ENCODE measurements at places on chromosomes 4 and X.

GRCh38 chrX:107384397-107385105, 64.9 kb upstream of the FRMPD3 start:
- no peak for DNase-seq

DNA sequence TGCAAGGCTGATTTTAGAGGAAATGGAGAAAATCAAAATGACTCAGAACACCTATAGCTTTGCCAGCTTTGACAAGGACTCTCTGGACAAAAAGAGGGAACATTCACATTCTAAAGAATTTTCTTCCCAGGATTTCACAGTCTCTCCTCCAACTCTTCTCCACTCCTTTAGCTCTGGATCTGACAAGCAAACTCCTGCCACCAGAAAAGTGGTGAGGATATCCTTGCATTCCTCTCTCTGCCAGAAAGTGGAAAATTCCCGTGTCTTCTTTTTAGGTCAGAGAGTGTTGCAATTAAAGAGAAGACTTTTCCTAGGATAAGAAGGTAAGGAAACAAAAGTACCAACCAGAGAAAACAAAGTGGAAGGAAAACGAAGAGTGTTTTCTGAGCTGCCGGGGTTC, 16.1 kb upstream of the PDGFRA start:
- no peak for DNase-seq

GRCh38 chrX:51837921-51838320, 55.5 kb upstream of the MAGED1 start:
- no peak for DNase-seq

GRCh38 chr4:139454111-139455045, at the start of gene RAB33B:
RAB33B (plus strand) TSS chr4:139454121; CDS start chr4:139454196, 75 bp downstream.
- no peak for DNase-seq

GRCh38 chr4:64251781-64252180, 157.5 kb downstream of the TECRL start:
- DNase-seq, result no peak

DNA sequence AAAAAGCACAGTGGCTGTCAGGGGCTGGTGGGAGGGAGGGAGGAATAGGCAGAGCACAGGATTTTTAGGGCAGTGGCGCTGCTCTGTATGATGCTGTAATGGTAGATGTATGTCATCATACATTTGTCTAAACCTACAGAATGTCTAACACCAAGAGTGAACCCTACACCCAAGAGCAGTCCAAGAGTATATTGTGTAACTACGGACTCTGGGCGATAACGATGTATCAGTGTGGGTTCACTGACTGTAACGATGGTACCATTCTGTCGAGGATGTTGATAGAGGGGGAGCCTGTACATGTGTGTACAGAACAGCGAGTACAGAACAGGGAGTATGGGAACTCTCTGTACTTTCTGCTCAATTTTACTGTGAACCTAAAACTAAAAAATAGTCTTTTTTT, 76.5 kb downstream of the HAUS3 start:
- no peak for DNase-seq

- no peak for DNase-seq
Measured at GRCh38 chrX:138127314-138127713, 561.4 kb downstream of the ZIC3 start.

GRCh38 chr4:1640190-1640589, 43.9 kb downstream of the FAM53A start:
- DNase-seq, result no peak

GRCh38 chrX:29580560-29580959, 634.8 kb upstream of the MAGEB2 start:
- no peak for DNase-seq

DNA sequence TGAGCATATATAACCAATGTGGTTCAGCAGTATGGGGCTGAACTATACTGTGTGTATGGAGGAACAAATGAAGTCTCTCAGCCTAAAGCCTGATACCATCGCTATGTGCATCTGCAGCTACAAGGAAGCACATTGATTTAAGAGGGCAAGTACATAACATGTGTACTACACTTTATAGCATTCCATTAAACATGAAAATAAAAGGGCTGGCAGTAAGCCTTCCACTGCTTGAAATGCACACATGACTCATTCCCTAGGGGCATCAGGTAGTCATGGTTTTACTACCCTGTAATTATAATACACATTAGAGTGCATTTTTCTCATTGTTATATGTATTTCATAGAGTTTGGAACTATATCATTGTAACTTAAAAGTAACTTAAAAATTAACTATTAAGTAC, 51.2 kb downstream of the SMARCA1 start:
- no peak for DNase-seq

- DNase-seq, result no peak
Measured at GRCh38 chr4:39061457-39061856, 575 bp upstream of the KLHL5 start.

DNA sequence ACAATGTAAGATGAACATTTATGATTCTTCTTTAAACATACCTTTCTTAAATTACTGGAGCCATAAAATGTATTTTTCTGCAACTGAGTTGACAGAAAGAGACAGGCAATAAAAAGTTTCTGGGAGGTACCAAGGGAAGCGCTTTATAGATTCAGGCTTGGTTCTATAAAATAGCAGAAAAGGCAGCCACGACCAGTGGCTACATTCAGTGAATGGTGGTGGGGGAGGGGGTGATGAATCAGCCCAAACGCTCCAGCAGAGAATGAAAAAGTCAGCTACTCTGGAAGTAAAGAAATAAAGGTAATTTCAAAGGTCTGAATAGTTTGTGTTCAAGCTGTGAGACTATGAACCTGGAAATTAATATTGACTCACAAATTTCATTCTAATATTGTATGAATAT, 456.1 kb downstream of the KCTD8 start:
- DNase-seq, result no peak

- no peak for DNase-seq
Measured at GRCh38 chr4:168880811-168881595, 129.1 kb downstream of the CBR4 start.

GRCh38 chr4:32631831-32632230, 1911.7 kb downstream of the PCDH7 start:
- DNase-seq, result no peak

GRCh38 chr4:109094056-109094455, 208.4 kb downstream of the COL25A1 start:
- DNase-seq, result no peak

GRCh38 chr4:87419578-87420249, 2.7 kb upstream of the NUDT9 start:
- no peak for DNase-seq

GRCh38 chr4:183485411-183486160, 19.3 kb upstream of the ING2 start:
- no peak for DNase-seq

- DNase-seq, result no peak
Measured at GRCh38 chr4:3853388-3854035, 87.3 kb downstream of the ADRA2C start.

- DNase-seq, result peak; percentile 30
Measured at GRCh38 chrX:11254417-11255109, 38.6 kb upstream of the AMELX start.

GRCh38 chr4:7656244-7656800, 221.6 kb upstream of the PSAPL1 start:
- no peak for DNase-seq

- no peak for DNase-seq
Measured at GRCh38 chrX:109862433-109862832, 129.4 kb upstream of the ACSL4 start.

GRCh38 chr4:20318909-20319277, 67.2 kb downstream of the SLIT2 start:
- no peak for DNase-seq

DNA sequence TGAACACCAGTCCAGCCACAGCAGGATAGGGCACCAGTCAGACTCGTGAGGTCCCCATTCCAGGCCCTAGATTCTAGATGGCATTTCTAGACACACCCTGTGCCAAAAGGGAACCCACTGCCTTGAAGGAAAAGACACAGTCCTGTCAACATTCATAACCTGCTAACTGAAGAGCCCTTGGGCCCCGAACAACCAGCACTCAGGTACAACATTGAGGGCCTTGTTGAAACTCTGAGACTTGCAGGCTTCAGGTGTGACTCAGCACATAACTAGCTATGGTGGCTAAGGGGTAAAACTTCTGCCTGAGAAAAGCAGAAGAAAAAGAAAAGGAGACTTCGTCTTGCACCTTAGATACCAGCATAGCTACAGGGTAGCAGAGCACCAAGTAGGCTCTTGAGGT, 252.9 kb upstream of the GRID2 start:
- no peak for DNase-seq

DNA sequence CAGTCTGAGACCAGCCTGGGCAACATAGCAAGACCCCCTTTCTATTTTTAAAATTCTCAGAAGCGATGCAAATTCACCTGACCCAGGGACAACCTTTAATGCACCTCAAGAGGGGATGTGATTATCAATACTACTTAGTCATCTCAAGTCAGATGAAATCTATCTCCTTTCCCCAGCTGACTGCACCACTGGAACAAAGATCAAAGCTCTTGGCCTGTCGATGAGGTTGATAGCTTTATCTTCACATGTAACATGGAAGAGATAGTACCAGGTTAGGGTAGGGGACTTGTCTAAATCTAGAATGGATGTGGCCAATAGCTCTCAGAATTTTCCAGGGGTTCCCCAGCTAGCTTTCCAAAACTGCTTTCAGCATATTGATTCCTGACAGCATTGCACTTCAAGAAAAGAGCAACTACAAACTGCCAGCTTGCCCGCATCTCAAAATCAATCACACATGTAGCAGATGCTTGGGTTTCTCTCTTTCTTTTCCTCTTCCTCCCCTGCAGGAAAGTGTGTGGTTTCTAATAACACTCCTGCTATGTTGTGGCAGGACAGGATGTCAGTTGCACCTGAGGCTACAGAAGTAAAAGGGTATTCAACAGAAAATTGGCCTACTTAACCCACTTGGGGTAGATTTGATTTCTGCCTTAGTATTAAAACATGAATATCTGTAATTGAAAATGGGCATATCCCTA, 12.2 kb upstream of the TMEM164 start:
- DNase-seq, result no peak

- no peak for DNase-seq
Measured at GRCh38 chrX:14274691-14275090, 245.0 kb upstream of the GEMIN8 start.
